ENCODE measurements at places on chromosomes 11 and 22.

GRCh38 chr11:69683764-69684333, 8.7 kb upstream of the LTO1 start:
- DNase-seq = no peak

- no peak for DNase-seq
These were observed 835 bp upstream of the RHOD start for GRCh38 chr11:67055812-67056211.

DNA sequence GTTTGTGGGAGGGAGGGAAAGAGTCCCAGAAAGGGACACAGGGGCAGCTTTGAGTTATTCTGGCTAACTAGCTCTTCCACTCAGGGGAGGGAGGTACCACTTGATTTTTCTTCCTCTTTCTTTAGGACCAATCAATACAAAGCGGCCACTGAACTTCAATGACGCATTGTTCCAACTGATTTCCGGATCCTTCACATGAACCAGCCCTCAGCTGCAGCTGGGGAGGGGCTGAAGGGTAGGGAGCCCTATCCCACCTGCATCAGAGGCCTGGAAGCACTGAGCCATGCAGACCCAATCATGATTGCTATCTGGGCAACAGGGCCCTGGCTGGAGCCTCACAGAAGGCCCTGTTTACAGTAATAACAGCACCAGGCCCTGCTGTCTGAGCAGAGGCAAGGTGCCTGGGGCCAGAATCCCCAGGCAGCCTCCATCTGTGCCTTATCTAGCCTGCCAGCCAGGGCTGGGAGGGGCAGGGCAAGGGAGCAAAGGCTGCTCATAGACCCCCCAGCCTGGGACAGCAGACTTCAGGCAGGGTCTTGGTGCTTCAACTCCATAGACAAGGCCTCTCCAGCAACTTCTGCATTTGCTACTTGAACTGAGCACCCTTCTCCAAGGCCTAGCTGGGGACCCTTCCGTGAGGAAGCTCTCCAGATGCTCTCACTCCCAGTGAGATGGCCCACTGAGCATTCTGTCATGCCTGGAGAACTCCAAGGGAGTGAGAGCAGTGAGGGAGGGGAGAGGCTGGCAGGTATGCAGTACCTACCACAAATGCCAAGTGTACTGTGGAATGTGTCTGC, 22.5 kb downstream of the CLPB start:
- peak; percentile 33 for DNase-seq

GRCh38 chr11:4982678-4983077, 12.0 kb upstream of the OR51L1 start:
- DNase-seq = no peak

GRCh38 chr11:87523276-87523675, 485.5 kb downstream of the TMEM135 start:
- DNase-seq = no peak

DNA sequence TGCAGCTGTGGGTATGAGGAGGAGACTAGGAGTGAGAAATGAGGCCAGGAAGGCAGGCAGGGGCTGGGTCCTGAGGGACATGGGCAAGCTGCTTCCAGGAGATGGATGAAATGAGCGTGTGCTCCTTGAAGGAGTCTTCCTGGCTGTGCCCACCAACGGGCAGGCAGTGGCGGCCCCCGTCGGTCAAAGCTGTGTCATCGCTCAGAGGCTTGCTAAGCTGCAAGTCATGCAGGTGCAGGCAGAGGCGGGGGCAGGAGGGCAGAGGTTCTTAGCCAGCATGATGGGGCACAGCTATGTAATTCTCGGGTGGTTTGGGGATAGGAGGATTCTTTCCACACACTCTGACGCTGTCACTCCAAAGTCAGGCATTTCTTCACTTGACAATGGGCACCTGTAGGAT, 12.5 kb upstream of the PEX26 start:
- DNase-seq = no peak

DNA sequence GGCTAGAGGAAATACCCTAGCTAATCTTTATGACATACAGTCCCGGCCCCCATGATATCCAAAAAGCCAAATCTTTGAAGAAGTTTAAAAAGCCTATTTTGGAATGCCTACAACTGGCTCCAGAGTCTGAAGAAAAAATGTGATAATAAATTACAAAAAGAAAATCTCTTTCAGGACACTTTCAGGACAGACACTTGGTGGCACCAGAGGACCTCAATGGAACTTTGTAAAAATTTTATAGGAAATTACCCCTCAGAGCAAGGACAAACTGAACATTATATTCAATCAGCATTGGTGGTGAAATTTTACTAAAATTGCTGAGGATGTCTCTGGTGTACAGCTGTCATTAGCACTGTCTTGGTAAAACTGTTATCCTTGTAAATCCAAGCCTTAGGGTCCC, 81.0 kb downstream of the CCDC73 start:
- no peak for DNase-seq

GRCh38 chr11:45713573-45713972, 48.2 kb upstream of the CHST1 start:
- no peak for DNase-seq

DNA sequence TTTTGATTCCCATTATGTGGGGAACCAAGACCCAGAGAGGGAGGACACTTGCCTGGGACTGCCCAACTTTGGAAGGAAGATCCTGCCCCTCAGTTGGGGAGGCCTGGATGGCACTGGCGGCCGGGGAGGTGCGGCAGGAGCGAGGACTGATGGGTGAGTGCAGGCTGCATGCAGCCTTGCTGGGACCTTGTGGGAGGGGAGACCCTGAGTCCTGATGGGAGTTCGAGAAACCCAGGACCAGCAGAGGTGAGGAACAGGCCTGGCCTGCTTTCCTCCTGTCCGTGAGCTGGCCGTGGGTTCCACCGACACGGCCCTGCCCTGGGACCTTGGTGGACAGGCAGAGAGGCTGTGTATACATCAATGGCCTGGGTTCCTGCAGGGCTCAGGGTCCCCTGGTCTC, 19.3 kb upstream of the SMIM38 start:
- no peak for DNase-seq

GRCh38 chr11:2513441-2513840, 68.6 kb downstream of the KCNQ1 start:
- DNase-seq = no peak

DNA sequence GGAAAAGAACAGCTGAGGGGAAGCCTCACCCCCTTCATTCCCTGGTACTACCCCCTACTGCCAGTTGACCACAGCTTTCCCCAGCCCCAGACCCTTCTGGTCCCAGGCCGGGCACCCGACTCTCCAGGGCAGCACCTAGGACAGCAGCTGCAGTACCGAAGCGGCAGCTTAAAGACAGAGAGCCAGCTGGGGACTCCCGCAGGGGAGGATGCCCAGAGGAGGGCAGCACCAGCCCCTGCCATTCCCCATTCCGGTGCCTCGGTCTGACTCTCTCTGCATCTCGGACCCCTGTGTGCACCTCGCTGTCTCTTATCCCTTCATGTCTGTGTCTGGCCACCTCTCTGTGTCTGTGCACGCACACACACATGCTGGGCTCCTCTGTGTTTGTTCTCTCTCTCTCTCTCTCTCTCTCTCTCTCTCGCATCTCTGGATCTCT, 9.4 kb downstream of the IGSF9B start:
- DNase-seq = peak; percentile 52

- DNase-seq = no peak
These were observed 49.3 kb downstream of the ME3 start for GRCh38 chr11:86623041-86623621.

DNA sequence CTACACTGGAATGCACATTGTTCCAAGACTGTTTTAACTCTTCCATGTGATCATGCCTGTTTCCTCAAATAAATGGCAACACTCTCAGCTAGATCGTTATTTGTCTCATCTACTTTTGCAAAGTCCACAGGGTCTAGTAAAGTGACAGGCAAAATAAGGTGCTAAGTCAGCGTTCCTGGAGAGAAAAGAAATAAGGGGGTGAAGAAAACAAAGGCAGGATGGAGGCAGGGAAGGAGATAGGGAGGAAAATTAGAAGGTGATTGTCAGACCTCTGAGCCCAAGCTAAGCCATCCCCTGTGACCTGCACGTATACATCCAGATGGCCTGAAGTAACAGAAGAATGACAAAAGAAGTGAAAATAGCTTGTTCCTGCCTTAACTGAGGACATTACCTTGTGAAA, 132.1 kb downstream of the RAB38 start:
- no peak for DNase-seq

GRCh38 chr22:30889268-30889995, 79.1 kb downstream of the MORC2 start:
- DNase-seq = no peak
